Stimulated activated CD4-positive, alpha-beta T cell treated with anti-CD3 and anti-CD28 coated beads, TNF-alpha, amount 100 ng/mL, for 1 hour (primary cell): ENCODE measurements at places on chromosomes 1 and 21.

GRCh38 chr21:16468184-16468583 lies 738.4 kb downstream of the USP25 start:
- no peak for DNase-seq

GRCh38 chr21:15079269-15079668 lies 14.5 kb upstream of the NRIP1 start:
- no peak for DNase-seq

DNA sequence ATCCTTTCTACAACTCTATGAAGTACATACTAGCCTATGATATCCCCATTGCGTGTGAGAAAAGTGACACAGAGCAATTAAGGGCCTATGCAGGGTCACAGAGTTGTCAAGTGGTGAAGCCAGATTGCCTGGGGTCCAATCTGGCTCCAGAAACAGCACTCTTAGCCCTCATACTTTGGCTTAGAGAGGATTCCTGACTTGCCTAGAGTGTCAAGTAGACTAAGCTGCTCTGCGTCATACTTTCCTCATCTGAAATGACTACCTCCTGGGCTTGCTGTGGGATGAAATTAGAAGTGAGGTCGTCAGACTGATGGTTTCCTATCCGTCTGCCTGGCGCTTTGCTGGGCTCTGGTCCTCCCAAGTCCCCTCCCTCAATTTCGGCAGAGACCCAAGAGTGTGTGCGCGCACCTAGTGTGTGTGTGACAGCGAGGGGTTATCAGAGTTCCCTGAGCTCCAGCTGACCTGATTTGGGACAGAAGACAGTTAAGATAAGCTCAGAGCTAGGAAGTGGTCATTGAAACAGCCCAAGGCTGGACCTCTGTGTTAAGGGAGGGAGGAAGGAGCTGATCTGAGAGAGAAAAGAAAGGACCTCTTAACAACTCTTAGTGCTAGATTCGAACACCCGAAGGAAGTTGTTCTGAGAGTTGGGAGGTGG lies 5.4 kb upstream of the NUAK2 start:
- DNase-seq, result no peak

DNA sequence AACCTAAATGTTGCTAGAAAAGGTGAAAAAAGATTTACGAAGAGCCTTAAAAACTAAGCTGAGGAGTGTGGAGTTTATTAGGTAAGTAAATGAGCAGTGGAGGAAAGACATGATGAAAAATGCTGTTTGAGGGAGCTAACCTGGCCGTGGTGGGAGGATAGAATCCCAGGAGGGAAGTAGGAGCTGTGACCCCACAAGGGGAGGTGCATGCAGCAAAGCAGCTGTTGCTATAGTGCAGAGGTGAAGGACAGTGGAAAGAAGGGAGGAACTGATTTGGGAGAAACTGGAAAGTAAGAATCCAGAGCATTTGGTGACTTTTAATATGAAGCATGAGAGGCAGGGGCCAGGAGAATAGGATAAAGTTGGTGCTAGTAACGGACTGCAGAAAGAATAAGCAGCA lies 271.7 kb upstream of the ADGRL2 start:
- DNase-seq, result no peak

DNA sequence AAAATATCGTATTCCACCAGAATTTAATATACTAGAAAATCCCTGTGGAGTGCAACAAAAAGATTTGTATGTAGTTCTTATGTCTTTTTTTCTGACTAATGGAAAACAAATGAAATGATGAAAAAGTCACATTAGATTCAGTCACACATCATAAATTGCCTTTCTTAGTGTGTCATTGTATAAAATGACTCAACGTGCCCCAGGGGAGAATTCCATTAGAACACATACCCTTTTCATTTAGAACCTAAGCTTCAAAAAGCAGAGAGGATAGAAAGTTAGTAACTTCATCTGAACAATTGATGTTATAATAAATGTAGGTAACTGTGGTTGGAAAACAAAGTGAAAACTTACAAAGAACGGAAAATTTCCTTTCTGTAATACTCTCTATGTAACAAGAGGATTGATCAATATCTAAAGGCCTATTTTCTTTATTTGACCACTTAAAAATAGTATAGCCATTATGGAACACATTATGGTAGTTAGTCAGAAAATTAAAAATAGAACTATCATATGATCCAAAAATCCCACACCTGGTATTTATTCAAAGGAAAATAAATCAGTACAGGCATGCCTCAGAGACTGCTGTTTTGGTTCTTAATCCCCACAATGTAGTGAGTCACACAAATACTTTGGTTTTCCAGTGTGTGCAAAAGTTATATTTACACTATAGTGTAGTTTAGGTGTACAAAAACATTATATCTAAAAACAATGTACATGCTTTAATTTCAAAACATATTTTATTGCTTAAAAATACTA lies 1016.1 kb downstream of the KCNT2 start:
- no peak for DNase-seq

GRCh38 chr1:201405484-201405831 lies 6.3 kb upstream of the LAD1 start:
- no peak for DNase-seq

DNA sequence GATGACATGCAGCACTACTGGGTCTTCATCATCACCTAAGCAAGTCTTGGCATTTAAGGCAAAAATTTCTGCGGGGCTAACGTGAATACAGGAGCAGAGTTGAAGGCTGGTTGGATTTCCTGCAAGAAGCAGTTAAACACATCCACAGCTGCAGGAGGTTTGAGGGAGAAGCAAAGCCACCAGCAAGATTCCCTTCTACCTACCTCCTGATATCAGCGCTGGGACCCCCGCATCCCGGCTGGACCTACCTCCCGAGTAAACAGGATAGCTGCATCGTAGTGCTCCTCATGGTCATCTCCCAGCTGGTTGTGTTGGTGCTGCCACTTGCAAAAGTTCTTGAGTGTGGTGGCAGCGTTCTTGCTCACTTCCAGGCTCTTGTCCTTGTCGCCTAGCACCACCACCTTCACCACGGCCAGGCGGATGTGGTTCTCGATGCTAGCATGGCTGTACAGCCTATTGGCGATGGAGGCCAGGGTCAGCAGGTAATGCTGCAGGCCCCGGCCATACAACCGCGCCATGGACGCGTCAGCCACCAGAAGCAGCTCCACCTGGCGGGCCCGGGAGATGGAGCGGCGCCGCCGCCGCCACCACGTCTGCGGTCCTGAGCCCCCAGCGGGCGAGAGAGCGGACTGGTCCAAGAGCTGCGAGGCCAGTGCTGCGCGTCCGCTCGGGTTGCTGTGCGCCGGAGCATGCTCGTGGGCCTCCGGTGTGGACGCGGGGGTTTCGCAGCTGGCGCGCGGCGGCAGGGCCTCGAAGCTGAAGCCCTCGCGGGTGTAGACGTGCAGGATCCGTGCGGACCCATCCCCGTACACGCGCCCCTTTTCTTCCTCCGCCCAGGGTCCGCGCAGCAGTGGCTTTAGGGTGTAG lies 1.6 kb downstream of the ADAMTS5 start:
- DNase-seq, result no peak

DNA sequence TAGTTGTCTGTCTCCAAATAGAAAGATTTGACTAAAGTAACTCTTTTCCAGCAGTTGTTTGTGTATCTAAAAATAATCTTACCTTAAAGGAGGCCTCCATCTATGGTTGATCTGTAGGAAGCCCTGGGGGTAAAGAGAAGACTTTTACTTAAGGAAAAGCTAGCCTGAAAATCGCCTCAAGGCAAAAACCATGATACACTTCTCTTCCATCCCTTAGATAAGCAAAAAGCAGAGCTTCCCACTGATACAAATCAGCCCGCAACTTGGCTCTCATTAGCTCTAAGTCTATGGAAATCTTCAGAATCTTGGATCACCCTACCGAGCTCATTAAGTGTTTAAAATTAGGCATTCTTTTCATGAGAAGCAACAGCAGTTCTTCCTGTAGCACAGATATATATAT lies 576.9 kb upstream of the PTBP2 start:
- DNase-seq, result no peak

DNA sequence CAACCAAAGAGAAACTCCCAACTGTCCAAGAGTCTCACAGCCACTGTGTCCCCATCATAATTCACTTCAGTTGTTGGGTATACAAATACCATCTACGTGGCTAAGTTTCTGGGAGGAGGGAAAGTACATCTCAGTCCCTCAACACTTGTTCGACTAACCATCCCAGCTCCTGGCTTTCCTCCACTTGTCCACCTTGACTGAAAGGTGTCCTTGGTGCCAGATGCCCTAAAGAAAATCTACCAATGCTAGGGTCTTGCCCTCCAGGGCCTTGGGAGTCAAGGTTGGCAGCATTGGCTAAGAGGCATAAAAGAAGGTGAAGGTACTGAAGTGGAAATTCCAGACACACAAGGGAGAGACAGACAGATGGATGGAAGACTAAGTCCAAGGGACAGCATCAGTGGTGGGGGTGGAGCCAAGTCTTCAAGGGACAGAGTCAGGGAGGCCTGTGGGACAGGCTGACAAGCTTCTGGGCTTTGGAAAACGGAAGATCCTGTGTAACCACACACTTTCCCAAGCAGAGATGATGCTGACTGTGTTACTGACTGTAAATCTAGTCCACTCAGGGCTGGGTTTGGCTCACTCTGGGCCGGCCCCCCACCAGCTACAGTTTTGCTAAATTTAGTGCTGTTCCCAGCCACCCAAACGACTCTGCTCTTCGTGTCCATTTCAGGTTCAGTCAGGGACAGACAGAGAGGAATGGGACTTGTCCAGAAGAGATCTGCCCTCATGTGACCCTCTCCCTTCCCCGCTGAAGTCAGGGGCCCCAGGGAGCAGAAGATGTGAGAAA lies 60.1 kb downstream of the CD34 start:
- DNase-seq, result no peak

- no peak for DNase-seq
Observed at GRCh38 chr1:168671782-168672181, 57.2 kb downstream of the DPT start.

GRCh38 chr1:40383095-40383487 lies 9.6 kb downstream of the SMAP2 start:
- no peak for DNase-seq

DNA sequence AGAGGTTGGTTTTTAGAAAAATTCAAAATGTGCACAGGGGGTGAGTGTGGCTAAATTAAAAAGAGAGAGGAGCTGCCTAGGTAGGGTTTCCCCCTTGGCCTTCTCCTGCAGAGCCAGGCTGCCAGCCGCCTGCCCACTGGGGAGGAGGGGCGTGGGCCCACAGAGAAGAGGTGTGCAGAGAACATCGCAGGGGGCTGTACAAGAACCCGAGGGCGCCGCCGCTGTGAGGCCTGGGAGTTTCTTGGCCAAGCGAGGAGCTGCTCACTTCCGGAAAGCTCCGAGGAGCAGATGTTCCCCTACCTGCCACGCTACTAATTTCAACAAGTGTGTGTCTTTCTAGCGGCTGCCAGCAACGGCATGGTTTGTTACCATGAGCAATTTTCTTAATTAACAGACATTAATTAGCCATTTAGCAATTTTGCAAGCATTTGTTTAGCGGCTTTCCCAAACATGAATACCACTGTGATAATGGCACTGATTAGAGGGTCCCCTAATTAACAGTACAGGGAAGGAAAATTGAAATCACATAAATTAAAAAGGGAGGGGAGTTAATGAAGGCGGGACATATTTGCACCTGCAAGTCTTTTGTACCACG lies 59.7 kb downstream of the MRPL37 start:
- DNase-seq, result no peak

GRCh38 chr1:93434088-93434487 lies 13.8 kb upstream of the FNBP1L start:
- DNase-seq, result no peak

- no peak for DNase-seq
Observed at GRCh38 chr1:64584479-64584878, 114.5 kb downstream of the CACHD1 start.

DNA sequence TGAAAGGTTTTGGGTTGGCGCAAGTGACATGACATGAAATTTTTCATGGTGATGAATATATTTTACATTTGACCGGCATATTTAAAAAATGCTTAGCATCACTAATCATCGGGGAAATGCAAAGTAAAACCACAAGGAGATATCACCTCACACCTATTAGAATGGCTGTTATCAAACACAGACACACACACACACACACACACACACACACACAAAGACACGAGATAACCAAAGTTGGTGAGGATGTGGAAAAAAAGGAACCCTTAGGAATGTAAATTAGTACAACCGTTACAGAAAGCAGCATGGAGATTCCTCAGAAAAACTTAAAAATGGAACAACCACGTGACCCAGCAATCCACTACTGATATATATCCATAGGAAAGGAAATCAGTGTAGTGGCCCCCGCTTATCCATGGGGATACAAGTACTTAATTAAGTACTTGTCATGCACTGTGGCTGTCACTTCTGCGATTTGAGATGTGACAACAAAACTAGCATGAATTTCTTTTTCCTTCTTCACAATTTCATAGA lies 15.9 kb upstream of the PRELP start:
- no peak for DNase-seq

DNA sequence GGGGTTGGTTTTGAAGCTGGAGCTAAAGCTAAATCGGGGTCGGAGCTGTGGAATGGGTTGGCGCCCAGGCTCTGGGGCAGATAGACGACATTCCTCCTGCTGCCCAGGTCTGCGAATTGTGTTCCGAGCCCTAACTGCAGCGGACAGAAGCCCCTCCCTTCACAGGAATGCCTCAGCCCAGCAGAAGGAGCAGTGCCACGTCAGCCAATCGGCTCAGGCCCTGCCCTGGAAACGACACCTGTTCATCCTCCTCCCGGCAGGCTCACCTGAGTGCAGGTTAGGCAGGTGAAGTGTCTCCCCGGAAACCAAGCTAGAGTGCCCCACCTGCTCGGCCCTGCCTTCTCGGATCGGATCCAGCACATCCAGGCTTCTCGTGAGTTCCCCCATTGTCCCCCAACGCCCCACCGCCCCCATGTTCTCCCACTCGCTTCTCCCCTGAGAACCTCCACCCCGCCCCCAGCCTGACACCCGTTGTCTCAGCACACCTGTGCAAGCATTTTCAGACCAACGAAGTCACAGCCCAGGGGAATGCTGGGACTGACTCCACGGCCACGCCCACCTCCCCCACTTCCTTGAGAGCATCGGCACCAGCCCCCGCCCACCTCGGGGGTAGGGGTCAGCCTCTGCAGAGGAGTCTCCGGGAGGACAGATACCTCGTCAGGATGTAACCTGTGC lies 775 bp downstream of the TMEM125 start:
- DNase-seq, result no peak

DNA sequence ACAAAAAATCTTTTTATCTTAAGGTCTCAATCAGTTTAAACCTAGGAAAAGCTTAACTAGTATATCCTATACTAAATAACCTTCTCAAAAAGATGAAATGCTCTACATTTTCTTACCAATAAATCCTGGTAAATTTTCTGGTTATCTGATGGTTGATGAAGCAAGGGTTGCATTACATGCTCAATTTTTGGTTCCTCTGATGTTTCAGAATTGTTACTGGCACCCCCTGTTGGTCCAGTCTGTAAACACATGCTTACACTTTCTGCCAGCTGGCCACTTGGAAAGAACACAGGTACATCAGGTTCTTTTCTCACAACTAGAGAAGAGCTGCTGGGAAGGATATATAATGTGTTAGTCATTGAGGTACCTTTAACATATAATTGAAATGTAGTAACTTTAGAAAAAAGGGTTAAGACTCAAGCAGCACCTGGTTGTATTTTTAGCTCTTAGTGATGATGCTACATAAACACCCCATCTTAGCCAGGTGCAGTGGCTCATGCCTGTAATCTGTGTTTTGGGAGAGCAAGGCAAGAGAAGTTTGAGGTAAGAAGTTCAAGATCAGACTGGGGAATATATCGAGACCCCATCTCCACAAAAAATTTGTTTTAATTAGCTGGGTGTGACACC lies 30.9 kb upstream of the TAL1 start:
- DNase-seq, result no peak

- DNase-seq, result no peak
Observed at GRCh38 chr1:164886101-164886500, 327.1 kb downstream of the PBX1 start.
